ENCODE measurements at places on chromosomes 13 and 19.
A peak's percentile ranks its signal among the peaks of the same experiment; 100 is the strongest.

GRCh38 chr19:18562086-18562485 lies 4.4 kb downstream of the KXD1 start:
- no peak for DNase-seq

- no peak for DNase-seq
These were observed at the start of gene KCNRG for GRCh38 chr13:50015258-50015657. KCNRG (plus strand) TSS chr13:50015444; CDS start chr13:50015494, 50 bp downstream.

DNA sequence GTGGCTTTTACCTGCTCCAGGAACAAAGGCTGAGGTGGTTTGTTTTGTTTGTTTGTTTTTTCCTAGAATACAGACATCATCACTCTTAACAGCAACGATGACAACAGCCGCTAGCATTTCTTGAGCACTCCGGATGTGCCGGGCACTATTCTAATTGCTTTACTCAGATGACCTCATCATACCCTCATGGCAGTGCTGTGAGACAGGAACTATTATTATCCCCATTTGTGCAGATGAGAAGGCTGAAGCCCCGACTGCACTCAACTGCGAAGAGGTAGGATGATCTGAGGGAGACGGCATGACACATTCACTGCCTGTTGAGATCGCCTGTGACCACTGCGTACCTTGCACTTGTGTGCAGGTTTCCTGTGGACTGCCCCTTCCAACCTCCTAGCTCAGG lies 66.5 kb downstream of the CCDC70 start:
- no peak for DNase-seq

DNA sequence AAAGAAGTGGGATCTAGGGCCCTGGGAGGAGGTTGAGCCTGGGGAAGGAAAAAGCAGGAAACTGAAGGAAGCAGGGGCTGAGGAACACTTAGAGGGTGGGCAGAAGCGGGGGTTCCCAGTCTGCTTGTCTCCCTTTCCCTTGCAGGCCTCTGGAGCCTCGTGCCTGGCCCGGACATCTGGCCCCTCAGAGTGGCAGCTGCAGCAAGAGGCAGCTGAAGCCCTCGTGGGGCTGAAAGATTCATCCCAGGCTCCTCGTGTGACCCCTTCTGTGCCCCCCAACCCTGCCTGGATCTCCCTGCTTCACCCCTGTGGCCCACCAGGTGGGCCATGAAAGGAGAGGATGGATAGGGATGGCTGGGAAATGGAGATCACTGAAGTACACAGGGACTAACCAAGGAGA lies 5.5 kb downstream of the DMRTC2 start:
- no peak for DNase-seq

GRCh38 chr19:10419646-10420443 lies 493 bp upstream of the PDE4A start:
- DNase-seq: peak; percentile 85

GRCh38 chr19:31254180-31254551 lies 95.1 kb downstream of the TSHZ3 start:
- DNase-seq: no peak

- no peak for DNase-seq
These were observed 10.7 kb downstream of the MZT1 start for GRCh38 chr13:72716776-72717175.

- peak; percentile 3 for DNase-seq
These were observed 13.5 kb downstream of the ZSCAN5A start for GRCh38 chr19:56301155-56301554.

DNA sequence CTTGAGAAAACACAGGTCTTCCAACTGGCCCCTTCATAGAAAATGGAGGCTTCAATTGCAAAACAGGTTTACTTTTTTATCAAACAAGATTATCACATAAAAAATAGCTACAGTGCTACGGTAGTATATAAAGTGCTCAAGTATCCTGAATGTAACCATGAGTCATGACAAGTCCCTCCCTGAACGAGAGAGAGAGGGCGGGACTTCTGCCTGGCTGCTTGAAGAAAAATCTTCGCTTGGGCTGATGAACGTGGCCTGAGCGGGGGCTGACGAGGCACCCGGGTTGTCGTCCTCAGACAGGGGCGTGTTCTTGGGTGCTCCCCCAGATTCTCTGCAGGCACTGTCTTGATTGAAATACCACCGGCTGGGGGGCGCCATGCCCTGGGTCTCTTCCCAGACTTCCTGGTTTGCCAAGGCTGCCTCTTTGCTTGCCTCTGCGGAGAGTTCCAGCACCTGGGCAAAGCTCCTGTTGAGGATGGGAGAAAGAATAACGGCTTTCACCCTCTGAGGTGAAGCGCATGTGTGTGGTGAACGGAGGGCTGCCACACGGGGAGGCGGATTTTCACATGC lies 23.2 kb upstream of the CPAMD8 start:
- DNase-seq: peak; percentile 82

DNA sequence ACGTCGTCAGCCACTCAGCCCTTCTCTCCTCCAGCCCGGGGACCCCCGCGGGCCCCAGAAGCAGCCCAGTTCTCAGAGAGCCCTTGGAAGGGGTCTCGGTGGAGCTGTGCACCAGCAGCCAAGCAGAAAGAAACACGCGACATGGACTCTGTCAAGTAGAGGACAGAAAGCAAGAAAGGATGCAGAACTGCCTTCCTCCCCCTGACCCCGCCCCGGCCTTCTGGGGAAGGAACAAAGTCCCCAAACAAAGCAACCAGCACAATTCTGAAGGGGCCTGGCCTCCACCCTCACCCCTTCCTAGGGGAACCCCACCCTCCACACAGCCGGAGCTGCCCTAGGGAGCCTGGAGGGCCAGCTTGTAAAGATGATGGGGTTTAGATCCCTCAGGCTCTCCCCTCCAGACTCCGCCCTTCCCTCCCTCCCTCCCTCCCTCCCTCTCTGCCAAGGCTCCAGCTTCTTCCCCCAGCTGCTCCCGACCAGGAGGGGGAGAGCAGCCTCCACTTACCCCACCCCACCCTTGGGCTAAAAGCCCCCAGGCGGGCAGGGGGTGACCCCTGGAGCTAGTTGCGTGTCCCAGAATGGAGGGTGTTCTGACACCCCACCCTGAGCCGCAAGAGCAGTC lies 7.8 kb downstream of the LYL1 start:
- DNase-seq: no peak

DNA sequence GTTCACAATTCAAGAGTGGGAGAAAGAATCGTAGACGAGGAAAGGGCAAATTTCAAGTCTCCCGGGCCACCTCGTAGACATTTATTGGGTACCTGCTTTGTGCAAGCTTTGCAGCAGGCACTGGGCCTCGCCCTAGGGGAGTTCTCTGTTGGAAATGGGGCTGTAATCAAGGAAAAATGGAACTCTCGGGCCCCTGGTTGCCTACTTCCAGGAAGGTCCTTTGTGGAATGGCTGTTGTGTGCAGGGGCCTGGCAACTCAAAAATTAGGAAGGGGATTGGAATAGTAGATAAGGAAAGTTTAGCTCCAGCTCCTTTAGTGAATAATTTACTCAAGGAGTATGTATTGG lies 612 bp downstream of the ZNF526 start:
- DNase-seq: no peak

GRCh38 chr13:111915104-111915551 lies 151.8 kb upstream of the SOX1 start:
- no peak for DNase-seq

- DNase-seq: peak; percentile 27
These were observed 30.6 kb upstream of the ATP1A3 start for GRCh38 chr19:42024622-42025111.

- peak; percentile 90 for DNase-seq
These were observed 193.6 kb downstream of the KCNRG start for GRCh38 chr13:50208826-50209335.

DNA sequence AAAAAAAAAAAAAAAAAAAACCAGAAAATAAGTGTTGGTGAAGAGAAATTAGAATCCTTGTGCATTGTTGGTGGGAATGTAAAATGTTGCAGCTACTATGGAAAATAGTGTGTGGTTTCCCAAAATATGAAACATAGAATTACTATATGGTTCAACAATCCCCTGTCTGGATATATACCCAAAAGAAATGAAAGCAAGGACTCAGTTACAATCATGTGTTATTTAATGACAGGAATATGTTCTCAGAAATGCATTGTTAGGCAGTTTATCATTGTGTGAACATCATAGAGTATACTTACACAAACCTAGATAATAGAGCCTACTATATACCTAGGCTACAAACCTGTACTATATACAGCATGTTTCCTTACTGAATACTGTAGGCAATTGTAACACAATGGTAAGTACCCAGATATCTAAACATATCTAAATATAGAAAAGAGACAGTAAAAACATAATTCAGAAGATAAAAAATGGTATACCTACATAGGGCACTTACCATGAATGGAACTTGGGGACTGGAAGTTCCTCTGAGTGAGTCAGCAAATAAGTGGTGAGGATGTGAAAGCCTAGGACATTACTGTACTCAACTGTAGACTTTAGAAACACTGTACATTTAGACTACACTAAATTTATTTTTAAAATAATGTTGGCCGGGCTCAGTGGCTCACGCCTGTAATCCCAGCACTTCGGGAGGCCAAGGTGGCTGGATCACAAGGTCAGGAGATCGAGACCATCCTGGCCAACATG lies 25.7 kb upstream of the SLC7A1 start:
- peak; percentile 17 for DNase-seq

DNA sequence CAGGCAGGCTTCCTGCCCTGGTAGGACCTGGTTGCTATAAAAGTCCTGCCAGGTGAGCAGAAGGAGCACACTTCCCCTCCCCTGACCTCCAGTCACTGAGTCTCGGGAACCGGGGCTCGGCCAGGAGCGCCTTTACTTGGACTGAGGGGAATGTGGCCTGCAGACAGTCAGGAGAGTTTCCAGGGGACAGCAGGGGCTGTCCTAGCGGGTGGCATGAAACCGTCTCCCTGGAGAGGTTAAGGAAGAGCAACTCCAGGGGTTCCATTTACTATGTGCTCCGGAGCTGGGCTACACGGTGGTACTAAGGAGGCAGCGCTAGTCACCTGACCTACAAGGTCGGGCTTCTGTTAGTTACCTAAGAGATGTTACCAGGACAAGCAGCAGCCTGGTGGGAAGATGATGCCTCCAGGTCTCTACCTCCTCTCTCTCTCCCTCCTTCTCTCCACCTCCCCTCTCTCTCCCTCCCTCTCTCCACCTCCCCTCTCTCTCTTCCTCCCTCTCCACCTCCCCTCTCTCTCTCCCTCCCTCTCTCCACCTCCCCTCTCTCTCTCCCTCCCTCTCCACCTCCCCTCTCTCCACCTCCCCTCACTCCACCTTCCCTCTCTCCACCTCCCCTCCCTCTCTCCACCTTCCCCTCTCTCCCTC lies 4.1 kb upstream of the CNOT3 start:
- DNase-seq: peak; percentile 77

- DNase-seq: peak; percentile 81
These were observed 193.3 kb downstream of the SLC7A1 start for GRCh38 chr13:29402166-29402636.
